RCC 7860 (cell line): ENCODE measurements at places on chromosomes 16 and 17.

- DNase-seq = peak; percentile 19
Observed at GRCh38 chr16:30761427-30761927, 385 bp downstream of the CFAP119 start.

- no peak for DNase-seq
Observed at GRCh38 chr16:27446721-27447120, 44.7 kb downstream of the IL21R start.

DNA sequence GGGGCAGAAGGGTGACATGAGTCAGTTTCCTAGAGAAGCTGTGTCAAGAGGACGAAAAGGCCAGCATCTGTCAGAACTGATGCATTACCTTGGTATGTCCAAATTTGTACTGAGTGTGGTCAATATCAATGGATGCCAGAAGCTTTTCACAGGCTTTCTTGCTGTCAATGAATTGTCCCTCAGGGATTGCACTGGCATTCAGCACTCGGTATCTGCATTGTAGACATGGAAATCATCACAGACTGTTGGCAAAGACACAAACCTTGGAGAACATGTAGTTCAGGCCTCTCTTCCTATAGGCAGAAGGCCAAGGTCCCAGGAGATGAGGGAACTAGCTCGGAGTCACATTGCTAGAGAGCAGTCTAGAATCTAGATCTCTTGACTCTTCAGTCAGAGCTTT, 16.6 kb downstream of the MYH3 start:
- DNase-seq = no peak

DNA sequence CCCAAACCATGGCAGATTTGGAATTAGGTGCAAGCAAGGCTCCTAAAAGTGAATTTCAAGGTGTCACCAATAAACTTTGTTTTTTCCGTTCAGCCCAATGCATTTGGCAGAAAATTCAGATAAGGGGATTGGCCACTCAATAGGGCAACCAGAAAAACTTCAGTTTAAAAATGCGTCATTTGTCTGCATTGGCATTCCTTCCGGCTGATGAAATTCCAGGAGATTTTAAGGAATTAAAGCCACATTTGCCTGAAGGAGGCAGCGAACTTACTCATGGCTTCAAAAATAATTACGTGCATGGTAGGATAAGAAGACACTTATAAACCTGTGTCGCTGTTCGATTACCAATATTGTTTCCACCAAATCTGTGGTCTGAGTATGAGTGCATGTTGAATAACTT, 151.9 kb downstream of the SALL1 start:
- DNase-seq = no peak

DNA sequence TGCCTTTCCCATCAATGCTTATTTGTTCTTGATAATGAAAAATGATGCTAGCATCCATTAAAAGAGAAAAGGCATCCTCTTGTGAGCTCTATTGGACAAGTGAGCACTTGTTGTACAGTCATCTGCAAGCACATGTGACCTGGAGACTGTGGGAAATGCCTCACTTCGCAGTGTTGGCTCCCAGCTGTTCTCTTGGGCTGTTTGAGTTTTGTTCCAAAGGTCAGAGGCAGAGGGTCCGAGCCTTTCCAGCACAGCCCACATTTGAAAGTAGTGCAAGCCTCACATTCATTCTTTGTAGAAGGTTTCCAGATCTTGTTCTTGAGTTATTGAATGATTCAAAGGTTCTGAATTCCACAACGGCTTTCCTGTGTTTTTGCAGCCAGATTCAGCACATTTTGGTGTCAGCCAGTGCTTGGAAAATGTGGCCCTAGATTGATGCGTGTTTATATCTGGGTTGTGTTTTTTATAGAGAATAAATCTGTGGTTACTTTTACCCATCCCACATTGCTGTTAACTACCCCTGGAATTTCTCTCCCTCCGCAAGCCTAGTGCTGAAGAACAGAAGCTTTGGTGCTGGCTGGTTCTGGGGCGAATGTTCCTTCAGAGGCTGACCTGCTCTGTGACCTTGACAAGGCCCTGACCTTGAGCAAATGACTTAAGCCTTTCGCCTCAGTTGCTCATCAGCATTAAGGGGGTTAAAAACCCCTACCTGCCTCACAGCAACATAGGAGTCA, 49.8 kb downstream of the CDH1 start:
- no peak for DNase-seq

- no peak for DNase-seq
Observed at GRCh38 chr16:995087-995486, 13.5 kb downstream of the SOX8 start.

- no peak for DNase-seq
Observed at GRCh38 chr17:57984261-57984890, 3.7 kb downstream of the VEZF1 start.

GRCh38 chr16:84728853-84729424, 29.1 kb downstream of the USP10 start:
- no peak for DNase-seq

GRCh38 chr17:16122697-16123434, 92.5 kb downstream of the NCOR1 start:
- no peak for DNase-seq

GRCh38 chr16:83803811-83804210, 4.0 kb upstream of the HSBP1 start:
- DNase-seq = no peak

DNA sequence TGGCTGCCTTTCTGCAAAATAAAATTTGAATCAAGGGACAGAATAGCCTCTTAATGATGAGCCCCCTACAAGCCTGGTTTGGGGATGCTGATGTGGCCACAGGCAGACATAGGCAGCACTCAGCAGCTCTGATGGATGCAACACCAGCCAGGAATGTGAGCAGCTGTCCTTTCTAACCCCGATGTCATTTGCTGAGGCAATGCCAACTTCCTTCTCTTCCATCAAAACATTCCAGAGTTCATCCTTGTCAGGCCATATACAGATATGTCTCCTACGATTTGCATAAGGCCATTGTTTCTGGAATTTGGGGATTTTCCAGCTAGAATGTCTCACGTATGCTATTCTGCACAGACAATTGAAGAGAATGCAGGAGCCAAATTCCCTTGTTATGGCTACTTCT, 52.1 kb upstream of the MYOCD start:
- no peak for DNase-seq

DNA sequence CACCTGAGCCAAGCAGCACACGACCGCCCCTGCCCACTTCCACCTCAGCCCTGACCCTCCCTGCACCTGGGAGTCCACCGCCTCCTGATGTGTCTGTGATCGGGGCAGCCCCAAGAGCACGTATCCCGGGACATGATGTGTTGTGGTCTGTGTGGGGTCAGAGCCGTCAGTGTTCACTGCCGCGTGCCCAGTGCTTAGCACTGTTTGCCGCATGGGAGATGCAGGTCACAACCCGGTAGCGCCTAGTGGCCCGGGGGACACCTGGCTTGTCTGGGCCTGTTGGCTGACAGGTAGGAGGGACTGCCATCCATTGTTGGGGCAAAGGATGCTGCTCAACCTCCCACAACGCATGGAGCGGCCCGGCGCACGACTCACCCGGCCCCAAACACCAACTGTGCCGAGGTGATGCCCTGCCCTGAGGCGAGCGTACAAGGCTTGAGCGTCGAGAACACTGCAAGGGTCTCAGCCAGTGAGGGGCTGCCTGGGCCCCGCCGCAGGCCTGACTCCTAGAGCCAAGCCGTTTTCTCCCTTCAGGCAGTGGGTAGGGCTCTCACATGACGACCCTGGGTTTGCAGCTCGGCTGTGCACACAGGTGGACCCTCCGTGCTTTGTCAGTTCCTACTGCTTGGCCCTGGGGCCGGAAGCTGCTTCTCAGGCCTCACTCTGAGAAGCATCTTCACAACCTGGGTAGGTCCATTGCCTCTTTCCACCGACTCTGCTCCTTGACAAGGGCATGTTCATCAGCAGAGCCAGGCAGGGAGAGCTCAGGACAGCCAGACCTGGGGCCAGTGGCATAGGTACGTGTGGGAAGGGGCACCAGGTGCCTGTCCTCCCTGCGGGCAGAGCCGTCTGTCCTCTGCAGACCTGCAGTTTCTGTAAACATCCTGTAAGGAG, 5.9 kb upstream of the C16orf95 start:
- DNase-seq = no peak

- no peak for DNase-seq
Observed at GRCh38 chr17:8753976-8754440, 4.3 kb downstream of the SPDYE4 start.

DNA sequence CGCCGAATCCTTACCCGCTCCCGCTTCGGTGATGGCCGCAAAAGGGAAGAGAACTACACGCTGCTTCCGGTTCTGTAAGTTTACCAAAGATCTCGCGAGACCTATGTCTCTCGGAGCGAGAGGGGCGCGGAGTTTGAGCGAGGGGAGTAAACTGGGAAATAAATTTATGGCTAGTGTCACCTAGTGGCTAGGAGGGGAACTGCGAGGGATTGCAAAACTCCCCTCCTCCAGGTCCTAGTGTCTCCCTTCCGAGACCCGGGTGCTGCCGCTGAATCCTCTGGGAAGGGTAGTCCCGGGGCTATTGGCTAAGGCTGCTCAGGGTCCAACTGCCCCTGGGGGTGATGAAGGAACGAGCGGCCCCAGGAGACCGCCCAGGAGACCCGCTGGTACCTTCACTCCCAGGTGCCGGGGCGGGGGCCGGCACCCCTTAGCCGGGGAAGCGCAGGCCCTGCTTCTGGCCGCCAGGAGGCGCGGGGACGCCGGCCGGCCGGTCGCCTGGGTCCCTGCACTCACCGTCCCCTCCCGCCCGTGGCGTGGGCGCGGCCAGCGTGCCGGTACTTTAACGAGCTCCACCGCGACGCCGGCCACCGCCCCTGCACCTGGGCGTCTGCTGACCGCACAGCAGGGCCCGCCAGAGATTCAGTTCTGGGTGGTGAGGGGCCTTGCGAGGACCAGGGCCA, at the start of gene RPL26:
TSS of gene RPL26 (minus strand) at position 51 of the 680 bp plus-strand sequence. CDS start 883 bp downstream, outside the sequence.
- DNase-seq = peak; percentile 94

DNA sequence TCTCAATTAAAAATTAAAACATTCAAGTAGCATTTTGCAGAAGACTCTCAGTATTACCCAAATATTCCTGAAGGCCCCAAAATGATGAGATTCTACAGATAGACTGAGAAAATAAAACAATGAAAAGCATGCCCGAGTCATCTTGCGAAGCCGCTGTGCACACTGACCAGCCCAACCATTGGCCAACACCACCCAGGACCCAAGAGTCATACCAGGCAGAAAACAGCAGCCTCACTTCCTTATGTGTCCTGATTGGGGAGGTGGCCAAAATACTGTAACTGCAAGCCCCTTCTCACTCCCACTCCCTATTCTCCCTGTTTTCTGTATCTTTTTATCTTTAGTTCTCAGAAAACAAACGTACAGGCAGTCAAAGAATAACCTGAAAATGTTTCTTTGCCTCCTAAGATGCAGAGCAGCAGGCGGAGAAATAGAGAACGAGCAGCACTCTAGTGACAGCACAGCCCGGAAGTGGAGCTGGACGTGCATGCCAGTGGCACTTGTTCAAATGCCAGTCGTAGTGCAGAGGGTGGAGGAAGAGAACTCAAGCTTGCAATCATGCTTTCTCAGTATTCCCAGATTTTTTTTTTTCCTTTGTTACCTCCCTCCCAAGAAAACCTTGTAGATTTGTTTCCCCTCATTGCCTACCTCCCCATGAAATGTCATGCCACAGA, 182.3 kb upstream of the SOX9 start:
- no peak for DNase-seq

DNA sequence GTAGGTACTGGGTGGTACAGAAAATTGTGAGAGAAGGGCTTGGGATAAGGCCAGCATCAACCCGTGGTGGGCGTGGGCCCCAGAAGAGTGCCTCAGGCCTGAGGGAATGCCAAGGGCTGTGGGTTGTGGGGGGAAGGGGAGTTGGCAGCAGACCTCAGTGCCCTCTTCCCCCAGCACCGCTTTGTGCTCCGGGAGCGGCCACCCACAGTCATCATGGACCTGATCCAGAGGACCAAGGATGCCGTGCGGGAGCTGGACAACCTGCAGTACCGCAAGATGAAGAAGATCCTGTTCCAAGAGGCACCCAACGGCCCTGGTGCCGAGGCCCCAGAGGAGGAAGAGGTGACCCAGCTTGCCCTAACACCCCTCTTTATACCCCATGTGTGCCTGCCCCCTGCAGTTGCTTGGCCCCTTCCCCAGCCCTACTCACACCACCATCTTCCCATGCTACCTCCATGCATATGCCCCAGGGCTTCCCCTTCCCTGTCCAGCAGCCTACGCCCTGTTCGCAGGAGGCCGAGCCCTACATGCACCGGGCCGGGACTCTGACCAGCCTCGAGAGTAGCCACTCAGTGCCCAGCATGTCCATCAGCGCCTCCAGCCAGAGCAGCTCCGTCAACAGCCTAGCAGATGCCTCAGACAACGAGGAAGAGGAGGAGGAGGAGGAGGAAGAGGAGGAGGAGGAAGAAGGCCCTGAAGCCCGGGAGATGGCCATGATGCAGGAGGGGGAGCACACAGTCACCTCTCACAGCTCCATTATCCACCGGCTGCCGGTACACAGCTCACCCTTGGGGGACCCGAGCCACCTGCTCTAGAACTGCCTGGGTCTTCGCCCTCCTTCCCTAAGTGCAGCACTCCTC, 9.1 kb downstream of the TAOK2 start:
- no peak for DNase-seq

DNA sequence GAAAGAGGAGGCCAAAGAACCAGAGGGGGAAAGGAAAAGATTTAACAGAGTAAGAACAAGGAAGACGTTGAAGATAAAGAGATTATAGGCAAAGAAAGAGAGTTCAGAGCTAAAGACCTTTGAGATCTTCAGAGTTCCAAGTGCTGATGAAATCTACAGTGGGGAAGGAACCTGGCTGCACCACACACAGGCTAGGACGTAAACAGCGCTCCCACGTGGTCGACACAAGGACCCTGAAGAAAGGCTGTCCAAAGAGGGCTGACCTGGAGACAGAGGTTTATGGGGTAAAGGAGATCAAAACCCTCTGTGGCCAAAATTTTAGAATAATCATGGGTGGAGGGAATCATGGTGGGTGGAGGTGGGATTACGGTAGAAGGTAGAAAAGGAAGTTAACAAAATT, 121.6 kb downstream of the PMP22 start:
- no peak for DNase-seq

DNA sequence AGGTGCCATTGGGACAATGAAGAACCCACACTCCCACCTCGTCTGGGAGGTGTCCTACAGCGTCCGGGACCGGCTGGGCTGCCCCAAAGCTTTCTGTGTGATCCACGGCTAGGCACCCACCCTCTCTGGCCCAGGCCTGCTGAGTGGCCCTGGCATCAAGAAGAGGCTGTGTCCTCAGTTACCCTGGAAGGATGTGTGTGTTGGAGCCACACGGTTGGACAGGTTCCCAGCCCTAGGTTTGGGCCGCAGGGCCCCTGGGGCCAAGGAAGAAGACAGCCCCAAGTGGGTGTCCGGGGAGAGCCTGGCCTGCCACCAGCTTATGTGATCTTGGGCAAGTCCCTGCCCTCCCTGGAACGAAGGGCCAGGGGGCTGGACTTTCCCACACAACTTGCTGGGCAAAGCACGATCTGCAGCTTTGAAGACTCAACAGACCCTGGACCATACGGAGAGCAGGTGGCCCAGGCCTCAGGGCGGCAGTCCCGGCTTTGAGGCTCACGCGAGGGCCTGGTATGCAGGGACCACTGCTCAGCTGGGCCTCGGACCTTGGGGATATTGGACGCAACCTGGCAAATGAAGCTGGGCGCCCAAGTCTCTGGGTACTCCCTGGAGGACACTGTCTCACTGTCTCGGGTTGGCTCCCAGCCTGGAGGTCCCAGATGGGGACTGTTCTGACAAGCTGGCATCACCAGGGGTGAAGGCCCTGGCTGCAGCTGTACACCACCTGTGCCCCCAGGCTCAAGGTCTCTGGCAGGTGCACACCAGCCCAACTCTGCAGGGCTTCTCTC, 17.5 kb downstream of the MYBBP1A start:
- DNase-seq = no peak

GRCh38 chr17:77414811-77415400, 274.1 kb downstream of the SEC14L1 start:
- no peak for DNase-seq

- no peak for DNase-seq
Observed at GRCh38 chr17:45222996-45223538, 1.4 kb downstream of the FMNL1 start.

GRCh38 chr16:30443631-30444030, 2.0 kb downstream of the SEPHS2 start:
- DNase-seq = no peak
